AG04450 (cell line): ENCODE measurements at places on chromosomes 6 and 20.

- no peak for DNase-seq
These were observed 291.2 kb upstream of the ADGRB3 start for GRCh38 chr6:68343901-68344300.

DNA sequence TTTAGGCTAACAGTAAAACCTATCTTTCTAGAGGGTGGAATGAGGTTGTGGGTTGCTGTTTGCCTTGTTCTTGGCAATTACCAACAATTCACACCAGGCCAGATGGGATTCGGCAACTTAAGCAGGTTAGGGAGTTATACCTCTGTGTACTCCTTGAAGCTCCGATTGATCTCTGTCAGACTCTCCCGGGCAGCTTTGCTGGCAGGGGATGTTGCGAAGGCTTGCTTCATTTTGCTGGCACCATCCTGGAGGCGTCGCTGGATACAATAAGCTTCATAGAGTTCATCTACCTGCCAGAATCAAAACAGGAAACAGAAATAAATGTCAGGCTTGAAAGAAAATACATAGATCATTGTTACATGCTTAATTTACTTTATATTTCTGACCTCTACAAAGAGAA, 66.4 kb upstream of the ARMH2 start:
- DNase-seq: no peak

- no peak for DNase-seq
These were observed 8.3 kb upstream of the PDE10A start for GRCh38 chr6:165671222-165671768.

GRCh38 chr6:72464246-72464645, 157.6 kb upstream of the KCNQ5 start:
- no peak for DNase-seq

GRCh38 chr6:153956808-153957207, 82.2 kb upstream of the OPRM1 start:
- DNase-seq: no peak

DNA sequence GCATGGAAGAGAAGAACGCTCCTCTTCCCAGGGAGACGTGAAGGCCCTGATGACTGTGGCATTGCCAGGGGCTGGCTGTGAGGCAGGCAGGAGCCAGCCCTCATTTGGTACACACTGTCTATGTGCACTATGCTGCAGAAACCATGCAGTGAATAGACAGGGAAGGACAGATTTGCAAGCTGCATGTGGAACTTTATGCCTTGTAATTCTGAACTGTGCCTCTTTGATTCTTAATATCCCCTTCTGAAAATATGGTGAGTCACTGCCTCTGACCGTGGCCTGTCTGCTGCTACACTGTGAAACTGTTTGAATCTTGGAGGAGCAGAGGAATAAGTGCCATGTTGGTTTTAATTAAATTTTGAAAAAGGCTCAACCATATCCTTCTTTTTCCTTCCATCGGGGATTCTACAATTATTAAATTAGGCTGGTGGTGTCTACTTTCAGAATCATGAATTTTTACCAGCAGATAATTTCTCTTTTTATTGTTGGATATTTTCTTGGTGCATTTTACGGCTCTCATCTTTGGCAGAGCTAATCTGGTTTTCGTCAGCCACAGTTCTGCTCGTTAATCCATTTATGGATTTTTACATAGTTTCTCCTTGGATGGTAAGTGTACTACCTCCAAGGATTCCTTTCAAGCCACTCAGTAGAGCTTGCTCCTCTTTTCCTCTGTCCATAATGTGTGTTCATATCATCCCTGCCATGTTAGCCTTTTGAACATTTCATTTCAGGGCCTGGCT, 301.0 kb upstream of the SLC35B3 start:
- DNase-seq: no peak

GRCh38 chr6:111070105-111071005, 16.9 kb upstream of the SLC16A10 start:
- DNase-seq: no peak

DNA sequence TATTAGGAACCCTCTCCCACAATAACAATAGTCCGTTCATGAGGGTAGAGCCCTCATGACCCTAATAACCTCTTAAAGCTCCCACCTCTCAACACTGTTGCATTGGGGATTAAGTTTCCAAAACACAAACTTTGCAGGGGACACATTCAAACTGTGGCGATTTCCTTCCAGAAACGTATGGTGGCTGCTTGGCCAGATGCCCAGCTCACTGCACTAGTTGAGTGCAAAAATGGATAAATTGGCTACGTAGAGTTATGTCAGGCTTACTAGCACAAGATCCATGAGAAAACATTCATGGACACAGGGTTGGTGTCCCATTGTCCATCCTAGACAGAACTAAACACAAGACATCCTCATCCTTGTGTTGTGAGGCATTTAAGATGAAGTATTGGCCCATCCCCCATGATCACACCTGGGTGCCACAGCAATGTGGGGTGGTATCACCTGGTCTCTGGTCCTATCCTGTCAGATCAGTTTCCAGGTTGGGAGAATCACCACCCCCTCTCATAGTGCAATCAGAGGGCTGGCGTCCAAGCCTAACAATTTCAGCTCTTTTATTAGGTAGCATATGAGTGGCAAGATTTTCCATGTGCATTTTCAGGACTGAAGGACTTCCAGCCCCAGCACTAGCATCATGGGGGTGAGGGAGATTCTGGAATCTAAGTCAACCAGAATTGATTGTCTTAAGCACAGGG, 63.4 kb upstream of the ELOVL5 start:
- no peak for DNase-seq

- DNase-seq: no peak
These were observed 45.1 kb downstream of the NOL4L start for GRCh38 chr20:32539817-32540675.

GRCh38 chr6:141866731-141867497, 265.8 kb upstream of the GJE1 start:
- no peak for DNase-seq

- DNase-seq: peak; percentile 24
These were observed 64.2 kb downstream of the YTHDF1 start for GRCh38 chr20:63151554-63152321.

GRCh38 chr6:37005061-37005810, at the start of gene FGD2:
Gene FGD2, plus strand, starts transcription at chr6:37005655. Its CDS starts 163 bp downstream, at chr6:37005818.
- DNase-seq: no peak

- DNase-seq: no peak
These were observed 223.6 kb downstream of the KIF16B start for GRCh38 chr20:16349523-16350260.

GRCh38 chr6:158031381-158032353, 50.0 kb downstream of the SYNJ2 start:
- no peak for DNase-seq

DNA sequence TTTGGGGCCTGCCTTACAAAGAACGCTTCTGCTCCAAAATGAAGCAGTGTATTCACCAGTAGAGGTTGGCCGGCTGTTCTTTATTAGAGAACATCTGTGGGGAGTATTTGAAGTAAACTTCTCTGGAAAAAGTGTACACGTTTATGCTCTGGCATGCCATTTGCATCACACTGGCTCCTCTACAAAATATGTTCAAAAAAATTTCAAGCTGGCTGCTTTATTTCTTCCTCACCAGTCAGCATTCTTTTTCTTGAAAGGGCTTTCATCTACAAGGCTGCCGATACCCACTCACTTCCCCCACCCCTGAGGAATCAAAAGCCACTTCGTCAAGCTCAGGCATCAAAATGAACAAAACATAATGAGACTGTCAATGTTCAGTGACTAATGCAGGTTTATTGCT, 294.1 kb downstream of the TFAP2B start:
- DNase-seq: no peak

- DNase-seq: peak; percentile 18
These were observed 32.9 kb upstream of the ERVFRD-1 start for GRCh38 chr6:11144393-11144851.

- no peak for DNase-seq
These were observed 1.6 kb upstream of the RAET1E start for GRCh38 chr6:149899486-149899885.

- DNase-seq: no peak
These were observed 144.6 kb downstream of the ELOVL4 start for GRCh38 chr6:79802657-79803300.

- no peak for DNase-seq
These were observed 13.5 kb upstream of the SNAI1 start for GRCh38 chr20:49969234-49969633.

- no peak for DNase-seq
These were observed 44.4 kb downstream of the MRPL14 start for GRCh38 chr6:44082872-44083321.
